Stimulated activated CD4-positive, alpha-beta T cell treated with anti-CD3 and anti-CD28 coated beads, TNF-alpha, amount 100 ng/mL, for 4 hours (primary cell): ENCODE measurements at places on chromosomes 1 and 21.

GRCh38 chr1:202710070-202711045 is at the start of gene SYT2:
Gene SYT2, minus strand, starts transcription at chr1:202710454. Its CDS starts 104,682 bp downstream, at chr1:202605772.
- DNase-seq, result no peak

- no peak for DNase-seq
Observed at GRCh38 chr1:4962836-4963235, 308.4 kb downstream of the AJAP1 start.

DNA sequence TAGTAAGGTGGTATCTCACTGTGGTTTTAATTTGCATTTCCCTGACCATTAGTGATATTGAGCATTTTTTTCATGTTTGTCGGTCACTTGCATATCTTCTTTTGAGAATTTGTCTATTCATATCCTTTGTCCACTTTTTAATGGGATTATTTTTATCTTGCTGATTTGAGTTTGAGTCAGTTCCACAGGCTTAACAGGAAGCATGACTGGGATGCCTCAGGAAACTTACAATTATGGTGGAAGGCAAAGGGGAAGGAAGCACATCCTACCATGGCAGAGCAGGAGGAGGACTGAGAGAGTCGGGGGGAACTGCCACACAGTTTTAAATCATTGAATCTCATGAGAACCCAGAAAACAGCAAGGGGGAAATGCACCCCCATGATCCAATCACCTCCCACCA is 51.1 kb downstream of the ODF2L start:
- DNase-seq, result no peak

DNA sequence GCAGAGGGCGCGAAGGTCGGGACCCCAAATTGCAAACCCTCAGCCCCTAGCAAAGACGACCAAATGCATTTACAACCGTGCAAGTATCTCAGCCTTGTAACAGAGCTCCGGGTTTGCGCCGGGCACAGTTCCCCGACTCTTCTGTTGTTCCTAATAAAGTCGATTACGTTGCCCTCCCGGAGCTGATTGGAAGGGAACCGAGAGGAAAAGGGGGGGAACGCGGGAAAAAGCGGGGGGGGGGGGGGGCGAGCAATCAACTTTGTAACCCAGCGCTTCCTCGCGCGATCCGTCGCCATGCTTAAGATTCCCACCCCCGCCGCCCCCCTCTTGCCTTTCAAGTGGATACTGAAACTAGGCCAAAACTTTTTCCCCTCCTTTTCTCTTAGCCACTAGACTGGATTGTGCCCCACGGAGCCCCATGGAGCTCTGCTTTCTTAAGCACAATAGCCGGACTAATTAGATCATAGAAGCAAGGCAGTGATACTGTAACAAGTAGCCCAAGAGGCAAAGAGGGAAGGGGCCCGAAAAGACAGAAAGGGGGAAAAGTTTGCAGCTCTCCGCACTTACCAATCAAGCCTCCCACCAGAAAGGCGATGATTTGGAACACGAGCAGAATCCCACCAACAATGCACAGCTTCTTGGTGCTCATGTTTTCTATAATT is 565 bp downstream of the WLS start:
- no peak for DNase-seq

DNA sequence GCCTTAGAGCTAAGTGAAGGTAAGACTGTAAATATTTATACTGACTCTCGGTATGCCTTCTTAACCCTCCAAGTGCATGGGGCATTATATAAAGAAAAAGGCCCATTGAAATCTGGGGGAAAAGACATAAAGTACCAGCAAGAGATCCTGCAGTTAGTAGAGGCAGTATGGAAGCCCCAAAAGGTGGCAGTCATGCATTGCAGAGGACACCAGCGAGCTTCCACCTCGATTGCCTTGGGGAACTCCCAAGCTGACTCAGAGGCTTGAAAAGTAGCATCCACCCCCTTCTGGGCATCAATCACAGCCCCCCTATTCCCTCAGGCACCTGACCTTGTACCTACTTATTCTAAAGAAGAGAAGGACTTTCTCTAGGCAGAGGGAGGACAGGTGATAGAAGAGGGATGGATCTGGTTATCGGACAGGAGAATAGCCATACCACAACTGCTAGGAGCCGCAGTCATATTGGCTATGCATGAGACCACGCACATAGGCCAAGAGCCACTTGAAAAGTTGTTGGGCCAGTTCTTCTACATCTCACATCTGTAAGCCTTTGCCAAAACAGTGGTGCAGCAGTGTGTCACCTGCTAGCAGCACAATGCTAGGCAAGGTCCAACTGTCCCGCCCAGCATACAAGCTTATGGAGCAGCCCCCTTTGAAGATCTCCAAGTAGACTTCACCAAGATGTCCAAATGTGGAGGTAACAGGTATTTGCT is 19.4 kb downstream of the PLA2G2F start:
- DNase-seq, result no peak
